ENCODE measurements at places on chromosomes 12 and 14.

GRCh38 chr14:30108975-30109700 is 181.5 kb upstream of the PRKD1 start:
- DNase-seq, result no peak

DNA sequence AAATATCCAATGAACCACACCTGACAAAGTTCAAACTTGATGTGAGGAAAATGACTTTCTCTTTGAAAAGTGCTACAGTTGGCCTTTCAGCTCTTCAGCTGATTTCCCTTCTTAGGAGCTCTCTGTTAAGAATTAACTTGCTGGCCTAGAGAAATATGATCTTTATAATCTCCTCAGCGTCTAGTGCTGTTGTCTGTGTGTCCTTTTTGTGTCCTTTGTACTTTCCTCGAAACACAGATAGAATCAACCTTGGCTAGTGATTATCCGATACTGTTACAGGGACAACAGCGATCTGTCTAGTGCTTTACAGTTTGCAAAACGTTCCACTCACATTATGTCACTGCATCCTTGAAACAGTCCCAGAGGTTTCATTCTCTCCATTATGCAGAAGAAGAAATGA is 162.8 kb upstream of the RMST start:
- DNase-seq, result no peak

GRCh38 chr12:57621497-57622292 is 10.5 kb downstream of the ARHGEF25 start:
- no peak for DNase-seq

DNA sequence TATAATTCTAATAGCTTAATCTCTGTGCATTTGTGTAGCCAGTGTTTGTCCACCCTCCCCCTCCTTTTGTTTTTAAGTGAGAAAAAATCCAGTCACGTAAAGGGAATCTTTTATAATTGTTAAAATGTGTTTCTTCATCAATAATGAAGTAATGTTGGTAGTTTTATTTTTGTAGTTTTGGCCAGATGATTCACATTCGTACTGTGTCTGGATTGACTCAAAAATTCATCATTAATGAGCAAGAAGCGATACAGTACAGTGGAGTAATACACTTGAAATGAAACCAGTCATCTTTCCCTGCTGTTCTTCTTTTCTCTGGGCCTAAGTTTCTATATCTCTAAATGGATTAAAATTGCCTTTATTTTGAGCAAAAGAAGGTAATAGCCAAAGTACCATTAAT is 86.5 kb downstream of the SRGAP1 start:
- DNase-seq, result no peak

- no peak for DNase-seq
These were observed 86.0 kb downstream of the SLCO1A2 start for GRCh38 chr12:21248679-21249078.

DNA sequence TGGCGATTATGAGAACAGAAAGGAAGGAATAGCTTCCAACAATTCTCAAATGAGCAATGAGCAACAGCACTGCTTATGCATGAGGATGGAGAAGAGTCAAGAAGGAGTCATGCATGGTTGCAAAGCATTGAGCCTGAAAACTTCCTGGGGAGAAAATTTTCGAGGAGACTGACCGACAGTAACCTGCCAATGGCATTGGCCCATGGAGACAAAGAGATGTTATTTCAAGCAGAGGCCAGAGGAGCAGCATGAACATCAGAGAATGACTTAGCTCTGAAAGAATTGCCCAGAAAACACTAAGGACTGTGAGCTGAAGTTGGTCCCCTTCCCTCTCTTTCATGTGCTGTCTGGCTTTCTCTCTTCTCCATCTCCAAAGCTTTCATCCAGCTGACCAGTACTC is 343.4 kb downstream of the ADAMTS20 start:
- no peak for DNase-seq

- no peak for DNase-seq
These were observed 51.4 kb downstream of the MRPL42 start for GRCh38 chr12:93518725-93519124.

DNA sequence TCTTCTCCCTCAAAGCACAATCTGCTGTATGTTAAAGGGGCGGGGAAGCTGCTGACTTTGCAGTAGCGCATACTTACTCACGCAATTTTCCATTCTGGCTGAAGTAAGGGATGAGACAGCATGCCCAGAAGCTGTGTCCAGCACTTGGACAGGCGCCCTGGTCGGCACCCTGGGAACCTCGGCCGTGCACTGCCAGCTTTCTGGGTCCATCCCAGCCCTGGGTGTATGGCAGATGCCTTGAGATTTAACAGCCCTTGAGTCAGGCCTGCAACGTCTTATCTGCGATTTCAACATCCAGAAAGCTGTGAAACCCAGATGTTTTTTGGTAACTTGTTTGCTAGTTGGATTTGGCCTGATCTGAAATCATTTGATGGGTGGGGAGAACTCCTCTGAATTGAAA is 16.1 kb downstream of the EML1 start:
- no peak for DNase-seq

DNA sequence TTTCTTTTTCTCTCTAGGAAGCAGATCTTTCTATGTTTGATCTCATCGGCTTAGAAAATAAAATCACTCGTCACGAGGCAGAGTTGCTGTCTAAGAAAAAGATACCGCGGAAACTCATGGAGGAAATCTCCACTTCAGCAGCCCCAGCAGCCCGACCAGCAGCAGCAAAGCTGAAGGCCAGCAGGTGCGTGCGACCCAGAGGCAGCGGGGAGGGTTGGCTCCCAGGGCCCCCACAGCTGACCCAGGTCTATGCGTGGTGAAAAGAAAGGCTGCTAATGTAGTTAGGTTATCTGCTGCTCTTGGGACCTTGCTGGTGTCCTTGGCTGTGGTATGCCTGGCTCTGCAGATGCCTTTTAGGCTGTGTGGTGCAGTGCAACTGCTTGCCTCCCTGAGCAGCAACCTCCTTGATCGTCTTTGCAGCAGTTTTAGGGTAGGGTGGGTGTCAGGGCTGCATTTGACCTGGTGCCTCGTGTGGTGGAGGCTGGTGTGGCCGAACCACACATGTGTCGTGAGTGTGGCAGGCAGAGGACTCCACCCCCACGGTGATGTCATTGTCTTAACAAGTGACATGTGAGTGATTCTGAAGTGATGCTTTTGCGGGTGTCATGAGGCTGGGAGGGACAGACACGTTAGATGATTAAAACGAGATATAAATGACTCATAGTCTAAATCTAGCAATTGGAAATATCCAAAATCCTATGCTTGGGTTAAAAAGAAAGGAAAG is 68.6 kb downstream of the EP400 start:
- no peak for DNase-seq

GRCh38 chr12:121494093-121494787 is 86.6 kb downstream of the KDM2B start:
- DNase-seq, result peak; percentile 8

GRCh38 chr14:89298056-89298834 is 118.8 kb downstream of the FOXN3 start:
- no peak for DNase-seq

DNA sequence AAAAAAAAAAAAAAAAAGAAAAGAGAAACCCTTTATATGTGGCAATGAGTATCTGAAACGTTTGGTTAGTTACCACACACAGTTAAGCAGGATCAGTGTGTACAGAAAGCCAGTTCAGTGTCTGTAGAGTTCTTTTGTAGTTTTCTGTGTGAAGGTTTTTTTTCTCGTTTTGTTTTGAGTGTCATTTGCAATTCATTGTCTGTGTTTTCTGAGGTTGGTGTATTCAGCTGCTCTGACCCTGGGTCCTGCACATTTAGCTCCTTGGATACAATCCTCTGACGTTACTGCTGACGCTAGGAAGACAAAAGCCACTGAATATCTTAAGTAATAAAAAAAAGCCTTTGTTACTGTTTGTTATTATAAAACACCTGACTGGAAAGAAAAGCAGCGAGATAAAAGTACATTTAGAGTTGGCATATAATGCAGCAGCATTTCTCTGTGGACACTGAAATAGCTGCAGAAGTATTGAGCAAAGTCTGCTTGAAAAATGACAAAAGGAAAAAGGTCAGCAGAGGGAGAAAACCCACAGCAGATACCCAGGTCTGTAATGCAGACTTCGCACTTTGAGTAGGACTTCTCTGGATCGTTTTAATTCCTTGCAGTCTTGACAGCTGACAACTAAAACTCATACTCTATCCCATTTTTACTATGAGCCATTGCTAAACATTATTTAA is 89.0 kb downstream of the POLR3B start:
- DNase-seq, result no peak

GRCh38 chr12:93908846-93909567 is 231.8 kb downstream of the CRADD start:
- no peak for DNase-seq

DNA sequence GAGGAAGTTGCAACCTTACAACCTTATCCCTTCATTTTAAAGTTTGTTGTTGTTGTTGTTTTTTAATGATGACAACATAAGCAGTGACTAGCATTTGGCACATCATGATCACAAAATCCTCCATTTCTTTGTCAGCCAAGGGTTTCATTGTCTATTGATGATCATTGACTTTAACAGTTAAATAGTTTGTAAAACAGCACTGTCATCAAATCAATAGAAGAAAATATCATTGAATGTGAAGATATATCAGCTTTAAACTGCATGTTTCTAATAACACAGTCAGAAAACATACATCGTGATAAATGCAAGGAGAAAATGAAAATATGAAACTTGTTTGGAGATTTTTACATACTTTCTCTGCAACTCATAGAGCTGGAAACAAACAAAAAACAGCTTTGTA is 922.3 kb upstream of the LRFN5 start:
- DNase-seq, result no peak

DNA sequence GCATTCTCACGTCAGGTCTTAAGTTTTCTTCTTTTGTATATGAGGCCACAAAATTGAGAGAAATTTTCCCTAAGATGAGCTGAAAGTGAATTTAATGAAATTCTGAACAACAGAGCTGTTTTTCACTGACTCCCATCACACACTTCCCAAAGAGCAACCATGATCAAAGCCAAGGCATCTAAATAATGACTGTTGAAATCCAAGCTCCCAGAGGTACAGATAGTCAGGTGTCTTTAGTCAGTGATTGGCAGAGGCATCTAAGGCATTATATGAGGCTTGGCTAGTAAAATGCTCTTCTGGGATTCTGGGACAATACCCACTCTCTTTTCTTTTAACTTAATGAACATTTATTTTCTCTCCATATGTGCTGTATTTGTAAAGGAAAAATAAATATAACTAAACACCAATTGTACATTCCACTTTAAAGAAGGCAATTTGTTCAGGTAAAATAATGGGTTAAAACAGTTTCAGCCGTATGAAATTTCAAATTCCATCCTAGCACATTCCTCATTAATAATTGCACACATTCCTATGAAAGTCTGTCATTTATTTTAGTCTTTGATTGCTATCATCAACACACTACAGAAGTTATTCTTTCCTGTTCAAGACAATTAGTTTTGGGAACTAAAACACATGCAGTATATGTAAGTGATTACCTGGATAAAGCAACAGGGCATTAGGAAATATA is 871 bp upstream of the SSTR1 start:
- DNase-seq, result no peak

- DNase-seq, result no peak
These were observed 693 bp downstream of the CBX5 start for GRCh38 chr12:54279227-54279631.

GRCh38 chr12:93419388-93420034 is 22.2 kb downstream of the UBE2N start:
- DNase-seq, result no peak

DNA sequence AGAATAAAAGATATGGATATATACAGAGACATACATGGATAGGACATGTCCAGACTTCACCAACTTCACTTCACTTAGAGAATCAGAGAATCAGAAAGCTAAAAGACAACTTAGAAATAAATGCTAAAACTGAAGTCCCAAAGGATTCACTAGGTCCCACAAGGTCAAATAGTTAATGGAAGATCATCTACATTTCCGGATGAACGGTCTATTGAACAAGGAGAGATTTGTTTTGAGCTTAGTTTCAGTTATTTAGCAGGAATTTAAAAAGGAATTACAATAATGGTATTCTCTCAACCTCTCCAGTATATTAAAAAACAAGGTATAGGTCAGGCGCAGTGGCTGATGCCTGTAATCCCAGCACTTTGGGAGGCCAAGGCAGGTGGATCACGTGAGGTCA is 187.0 kb downstream of the MED13L start:
- no peak for DNase-seq

DNA sequence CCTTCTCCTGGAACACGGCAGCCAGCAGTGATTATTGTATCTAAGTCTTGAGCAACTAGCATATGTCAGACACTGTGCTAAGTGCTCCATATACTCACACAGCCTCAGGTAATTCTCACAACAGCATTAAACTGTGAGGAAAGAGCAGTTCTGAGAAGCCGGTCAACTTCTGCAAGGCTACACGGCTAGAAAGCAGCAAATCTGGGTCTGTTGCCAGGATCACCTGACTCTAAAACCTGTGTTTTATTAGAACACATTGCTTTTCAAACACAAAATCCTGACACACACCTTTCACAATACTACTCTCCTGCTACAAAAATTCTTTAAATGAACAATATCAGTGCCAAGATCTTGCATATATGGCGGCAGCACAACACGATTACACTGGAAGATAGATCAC is 49.8 kb upstream of the CRACR2A start:
- DNase-seq, result no peak

- no peak for DNase-seq
These were observed 39.2 kb upstream of the EEA1 start for GRCh38 chr12:92968176-92968813.

DNA sequence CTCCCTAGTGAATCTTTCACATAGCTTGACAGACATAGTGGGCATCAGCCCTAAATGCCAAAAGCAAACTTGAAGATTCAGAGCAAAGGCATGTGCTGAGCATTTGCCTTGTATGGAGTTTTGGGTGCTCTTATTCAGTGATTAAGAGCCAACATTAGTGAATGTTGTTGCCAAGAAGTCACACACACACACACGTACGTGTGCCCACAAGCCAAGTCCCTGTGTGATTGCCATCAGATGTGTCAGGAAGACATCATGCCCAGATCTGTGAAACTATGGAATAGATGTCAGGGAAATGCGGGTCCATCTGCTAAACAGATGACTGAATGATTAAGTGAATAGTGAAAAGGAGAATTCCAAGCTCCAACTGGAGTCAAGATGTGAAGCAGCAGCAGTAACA is 149.0 kb downstream of the AKAP6 start:
- no peak for DNase-seq

DNA sequence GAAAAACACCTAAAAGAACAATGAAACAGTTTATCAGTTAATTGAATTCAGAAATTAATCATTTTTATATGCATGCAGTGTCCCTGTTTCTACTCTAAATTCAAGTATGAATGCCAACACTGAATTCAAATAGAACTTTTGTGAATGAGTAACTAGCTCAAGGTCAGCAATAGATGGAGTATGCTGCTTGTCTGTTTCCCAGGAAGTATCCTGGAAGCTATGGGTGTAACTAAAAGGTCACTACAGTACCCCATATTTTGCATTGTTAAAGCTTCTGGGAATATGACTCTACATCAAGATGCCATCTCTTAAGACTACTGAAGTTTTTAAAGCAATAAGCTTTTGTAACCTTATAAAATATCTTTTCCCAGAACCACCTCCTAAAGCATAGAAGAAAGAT is 681.4 kb upstream of the FBXO33 start:
- no peak for DNase-seq

- DNase-seq, result peak; percentile 18
These were observed 129.3 kb upstream of the SSTR1 start for GRCh38 chr14:38078393-38078792.

GRCh38 chr14:103206836-103207387 is 83.7 kb downstream of the TNFAIP2 start:
- DNase-seq, result no peak

Measured in stimulated activated CD4-positive, alpha-beta T cell treated with anti-CD3 and anti-CD28 coated beads, Interleukin-1b, Interleukin-23, amount 100 ng/mL, for 1 hour (primary cell).